ENCODE measurements at places on chromosomes 2 and 18. TPM values are rescaled to one million over a fixed set of nuclear protein-coding genes. Genes with fewer than 3 reads are reported as not detected.

The LBH gene
- 19.1 TPM for total RNA-seq

The KCNIP3 gene
- total RNA-seq = 4.1 TPM

The KIF1A gene
- total RNA-seq = 51.5 TPM

The LTBP1 gene
- total RNA-seq = 160 TPM

The DNAH7 gene
- total RNA-seq = 0.50 TPM

The ANKMY1 gene
- total RNA-seq = 8.1 TPM

The ANKRD53 gene
- total RNA-seq = 1.8 TPM

The UGT1A3 gene
- total RNA-seq = not detected

The ACMSD gene
- total RNA-seq = not detected

The COL4A3 gene
- total RNA-seq = 13.0 TPM

The ST8SIA3 gene
- total RNA-seq = not detected

The CD28 gene
- total RNA-seq = 2.9 TPM

The EMILIN1 gene
- 46.6 TPM for total RNA-seq

The SLC11A1 gene
- 8.5 TPM for total RNA-seq

The MAL gene
- 7.8 TPM for total RNA-seq

The SALL3 gene
- total RNA-seq = 1.0 TPM

The MROH2A gene
- not detected for total RNA-seq

The NDC80 gene
- total RNA-seq = 1.2 TPM

The KATNAL2 gene
- total RNA-seq = 4.1 TPM

The FEZ2 gene
- total RNA-seq = 68.3 TPM

The SNED1 gene
- total RNA-seq = 31.9 TPM

The C2orf66 gene
- not detected for total RNA-seq

The TUBA3E gene
- 6.7 TPM for total RNA-seq

The C2orf81 gene
- total RNA-seq = 0.79 TPM

The MC4R gene
- total RNA-seq = not detected

The CERKL gene
- total RNA-seq = not detected

The KIF5C gene
- 1.4 TPM for total RNA-seq

The COL5A2 gene
- 29.9 TPM for total RNA-seq

The EVX2 gene
- total RNA-seq = not detected

The CASP10 gene
- total RNA-seq = 9.9 TPM

The AMER3 gene
- total RNA-seq = not detected

The TXNDC2 gene
- total RNA-seq = 0.18 TPM

The IL36RN gene
- not detected for total RNA-seq

The RAD51AP2 gene
- total RNA-seq = 0.18 TPM

The CRYBA2 gene
- not detected for total RNA-seq

The ING5 gene
- total RNA-seq = 17.4 TPM

The MFSD2B gene
- total RNA-seq = 0.39 TPM

The TOGARAM2 gene
- total RNA-seq = 24.8 TPM

The CROCC2 gene
- total RNA-seq = not detected

The ASIC4 gene
- total RNA-seq = not detected

The GREB1L gene
- total RNA-seq = 12.0 TPM

The SLC9A2 gene
- total RNA-seq = not detected

The TTN gene
- total RNA-seq = 1,545 TPM

The YES1 gene
- total RNA-seq = 22.8 TPM

The TSPYL6 gene
- not detected for total RNA-seq
